ENCODE measurements at places on chromosomes 2 and 18.
A peak's percentile ranks its signal among the peaks of the same experiment; 100 is the strongest.

DNA sequence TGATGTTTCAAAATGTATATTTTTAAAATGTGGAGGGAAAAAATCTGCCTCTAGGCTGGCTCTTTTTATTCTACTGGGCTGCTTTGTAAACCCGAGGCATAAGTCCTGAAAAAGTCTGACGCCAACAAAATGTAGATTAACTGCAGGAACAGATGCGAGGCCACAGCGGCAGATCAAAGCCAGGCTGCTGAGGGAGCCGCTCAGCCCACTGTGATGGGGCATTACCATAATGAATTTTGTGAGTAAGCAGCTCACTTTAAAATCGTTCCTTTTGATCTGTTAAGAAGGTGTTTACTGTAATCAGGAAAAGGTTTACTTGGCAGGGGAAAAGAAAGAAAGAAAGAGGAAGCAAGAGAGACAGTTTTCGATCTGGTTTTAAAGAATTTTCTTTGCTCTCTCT lies 269.0 kb downstream of the ICOS start:
- no peak for DNase-seq

DNA sequence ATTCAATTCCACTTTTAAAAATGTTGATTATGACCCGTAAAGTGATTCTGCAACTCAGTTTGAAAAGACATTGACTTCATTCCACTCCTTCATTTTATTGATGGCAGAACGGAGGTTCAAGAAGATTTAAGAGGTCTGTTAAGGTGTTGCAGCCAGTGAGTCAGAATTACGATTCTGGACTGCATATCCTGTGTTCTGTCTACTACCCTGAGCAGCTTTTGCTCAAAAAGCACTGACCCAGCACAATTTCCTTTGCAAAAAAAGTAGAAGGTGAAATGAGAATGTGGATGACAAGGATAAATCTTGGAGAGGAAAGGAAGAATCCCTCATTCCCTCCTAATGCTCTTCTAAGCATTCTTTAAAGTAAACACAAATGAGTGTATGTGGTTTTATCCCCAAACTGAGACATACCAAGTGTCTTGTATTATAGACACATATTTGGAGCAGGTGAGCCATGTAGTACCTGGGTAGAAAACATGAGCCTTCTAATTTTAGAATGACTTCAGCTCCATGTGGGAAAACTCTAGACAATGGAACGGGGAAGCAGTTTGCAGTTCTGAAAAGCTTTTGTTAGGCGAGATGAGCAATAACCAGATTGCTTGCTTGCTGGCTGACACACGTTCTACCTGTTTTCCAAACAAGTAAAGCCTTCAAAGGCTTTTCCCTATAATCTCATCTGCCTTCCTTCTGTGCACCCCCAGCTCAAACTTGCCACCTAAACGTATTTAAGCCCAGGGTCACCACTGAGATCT lies 44.7 kb downstream of the TGFA start:
- DNase-seq, result no peak

GRCh38 chr2:140353541-140353940 lies 1573.4 kb upstream of the NXPH2 start:
- peak; percentile 17 for DNase-seq

DNA sequence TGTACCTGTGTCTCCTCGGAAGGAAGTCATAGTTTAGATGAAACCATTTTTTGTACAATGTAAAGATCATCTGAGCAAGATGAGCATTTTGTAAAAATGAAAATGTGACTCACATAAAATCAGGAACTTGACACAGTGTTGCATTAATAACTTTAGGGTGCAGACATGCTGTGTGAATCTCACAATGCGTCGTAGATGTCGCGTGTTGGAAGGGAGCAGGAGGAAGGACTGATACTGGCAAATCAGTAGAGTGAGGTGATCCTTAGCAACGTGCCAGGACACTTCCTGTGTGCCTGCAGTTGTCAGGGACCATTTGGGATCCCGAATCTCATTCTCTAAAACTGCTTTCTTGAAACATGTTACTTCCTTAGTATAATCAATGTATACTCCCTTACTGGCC lies 103.1 kb downstream of the SH3BP4 start:
- no peak for DNase-seq

DNA sequence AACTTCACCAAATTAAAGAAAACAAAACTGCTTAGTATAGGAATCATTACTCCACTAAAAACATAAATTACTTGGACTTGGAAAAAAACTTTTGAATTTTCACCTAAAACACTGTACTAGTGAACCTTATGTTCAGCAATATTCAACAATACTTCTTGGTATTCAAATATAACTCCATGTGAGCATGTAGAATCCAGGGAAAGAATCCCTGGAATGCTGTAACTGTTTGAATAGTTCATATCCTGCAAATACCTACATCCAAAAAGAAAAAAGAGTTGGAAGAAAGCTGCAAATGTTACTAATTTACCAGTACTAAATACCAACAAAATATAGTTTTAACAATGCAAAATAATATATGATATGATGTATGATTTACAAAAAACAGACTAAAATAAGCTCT lies 65.4 kb downstream of the IKZF2 start:
- DNase-seq, result no peak

DNA sequence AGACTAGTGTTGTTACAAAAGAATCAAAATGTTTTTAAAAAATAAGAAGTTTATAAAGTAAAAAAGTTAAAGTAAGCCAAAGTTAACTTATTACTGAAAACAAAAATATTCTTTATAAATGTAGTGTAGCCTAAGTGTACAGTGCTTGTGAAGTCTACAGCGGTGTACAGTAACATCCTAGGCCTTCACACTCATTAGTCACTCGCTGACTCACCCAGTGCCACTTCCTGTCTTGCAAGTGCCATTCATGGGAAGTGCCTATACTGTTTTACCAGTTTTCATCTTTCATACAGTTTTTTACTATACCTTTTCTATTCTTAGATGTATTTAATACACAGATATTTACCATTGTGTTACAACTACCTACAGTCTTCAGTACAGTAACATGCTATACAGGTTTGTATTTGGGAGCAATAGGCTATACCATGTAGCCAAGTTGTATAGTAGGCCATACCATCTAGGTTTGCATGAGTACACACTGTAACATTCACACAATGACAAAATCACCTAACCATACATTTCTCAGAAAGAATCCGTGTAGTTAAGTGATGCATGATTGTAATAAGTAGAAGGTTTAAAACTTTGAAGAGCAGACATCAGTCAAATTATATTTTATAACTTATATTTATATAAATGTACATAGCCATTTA lies 13.4 kb downstream of the SERPINB7 start:
- peak; percentile 83 for DNase-seq

DNA sequence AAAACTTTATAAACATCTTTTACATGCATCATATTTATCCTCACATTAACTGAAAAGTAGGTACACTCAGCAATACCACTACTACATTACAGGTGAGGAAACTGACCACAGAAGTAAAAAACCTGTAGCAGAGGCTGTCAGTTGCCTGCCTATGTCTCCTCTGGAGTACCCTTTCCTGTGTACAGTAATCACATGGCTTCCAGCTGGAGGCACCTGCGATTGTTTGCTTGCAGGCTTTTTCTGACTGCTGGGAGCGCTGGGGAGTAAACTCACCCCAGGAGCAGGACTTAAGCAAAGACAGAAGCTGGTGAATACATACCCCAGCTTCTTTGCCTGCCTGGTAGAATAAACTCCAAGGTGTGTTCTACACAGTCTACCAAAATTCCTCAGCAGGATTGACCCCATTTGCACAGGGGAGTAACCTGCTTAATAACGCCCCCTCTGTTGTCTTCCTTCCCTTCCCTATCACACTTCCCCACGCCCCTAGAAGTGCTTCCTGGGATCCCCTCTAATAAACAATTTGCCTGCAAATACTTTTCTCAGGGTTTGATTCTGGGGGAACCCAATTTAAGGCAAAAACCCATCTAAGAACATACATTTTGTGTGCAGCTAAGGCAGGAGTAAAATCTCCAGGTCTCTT lies 138.9 kb downstream of the PTH2R start:
- no peak for DNase-seq

DNA sequence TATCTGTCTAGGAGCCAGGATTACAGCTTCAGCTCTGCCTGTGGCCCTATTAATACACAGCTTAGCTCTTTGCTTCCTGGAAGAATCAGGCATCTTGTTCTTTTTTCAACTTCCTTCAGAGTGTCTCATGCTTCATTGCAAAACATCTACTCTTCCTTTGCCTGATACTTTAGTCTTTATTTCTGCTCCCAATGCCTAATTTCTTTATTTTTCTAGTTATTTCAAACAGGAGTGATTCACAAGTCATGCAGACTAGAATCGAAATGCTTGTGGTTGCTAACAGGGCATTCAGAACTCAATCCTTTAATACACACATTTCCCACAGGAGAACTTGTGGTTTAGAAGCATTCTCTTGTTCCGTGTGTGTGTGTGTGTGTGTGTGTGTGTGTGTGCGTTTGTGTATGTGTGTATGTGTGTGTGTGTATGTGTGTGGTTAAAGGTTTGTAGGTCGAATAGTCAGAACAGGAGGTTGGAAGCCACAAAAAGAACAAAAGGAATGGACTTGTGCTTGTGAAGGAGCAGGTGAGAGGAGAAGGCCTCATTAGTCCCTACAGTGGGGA lies 28.3 kb upstream of the INSIG2 start:
- DNase-seq, result peak; percentile 95

DNA sequence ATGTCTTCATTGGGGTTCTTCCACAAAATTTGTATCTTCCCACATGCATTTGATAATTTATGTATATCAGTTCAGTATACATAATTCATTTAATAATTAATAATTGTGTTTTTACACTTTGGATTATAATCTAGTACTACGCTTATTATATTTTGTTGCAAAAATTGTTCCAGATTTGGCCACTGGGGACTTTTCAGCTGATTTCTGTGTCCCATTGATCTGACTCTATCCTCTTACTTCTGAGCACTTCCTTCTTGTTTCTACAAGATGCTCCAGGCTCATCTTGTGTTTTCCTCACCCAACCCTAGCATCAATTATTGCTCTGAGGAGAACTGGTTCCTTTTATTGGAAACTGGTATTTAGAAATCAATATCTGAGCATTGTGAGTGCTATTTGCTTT lies 215.3 kb upstream of the CDH19 start:
- no peak for DNase-seq

- peak; percentile 99 for DNase-seq
These were observed 153.7 kb upstream of the SERTAD2 start for GRCh38 chr2:64807417-64807816.

DNA sequence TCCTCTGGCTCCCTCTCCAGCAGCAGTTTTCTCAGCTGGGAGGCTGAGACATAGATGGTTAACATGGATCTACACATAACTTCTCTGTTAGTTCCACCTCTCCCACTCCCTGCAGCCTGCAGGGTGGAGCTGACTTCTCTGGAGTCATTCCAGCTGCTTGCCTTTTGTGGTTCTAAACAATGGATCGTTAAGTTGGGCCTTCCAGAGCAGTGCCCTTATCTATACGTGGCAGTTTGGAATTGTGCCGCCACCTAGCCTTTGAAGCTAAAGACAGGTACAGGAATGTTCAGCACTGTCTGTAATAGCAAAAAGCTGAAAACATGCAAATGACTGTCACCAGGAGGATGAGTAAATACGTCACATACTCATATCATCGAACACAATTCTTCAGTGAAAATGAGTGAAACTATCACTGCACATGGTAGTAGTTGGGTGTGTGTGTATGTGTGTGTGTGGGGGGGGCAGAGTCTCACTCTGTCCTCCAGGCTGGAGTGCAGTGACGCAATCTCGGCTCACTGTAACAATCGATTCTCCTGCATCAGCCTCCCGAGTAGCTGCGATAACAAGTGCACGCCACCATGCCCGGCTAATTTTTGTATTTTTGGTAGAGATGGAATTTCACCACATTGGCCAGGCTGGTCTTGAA lies 50.3 kb downstream of the SH2D6 start:
- no peak for DNase-seq

DNA sequence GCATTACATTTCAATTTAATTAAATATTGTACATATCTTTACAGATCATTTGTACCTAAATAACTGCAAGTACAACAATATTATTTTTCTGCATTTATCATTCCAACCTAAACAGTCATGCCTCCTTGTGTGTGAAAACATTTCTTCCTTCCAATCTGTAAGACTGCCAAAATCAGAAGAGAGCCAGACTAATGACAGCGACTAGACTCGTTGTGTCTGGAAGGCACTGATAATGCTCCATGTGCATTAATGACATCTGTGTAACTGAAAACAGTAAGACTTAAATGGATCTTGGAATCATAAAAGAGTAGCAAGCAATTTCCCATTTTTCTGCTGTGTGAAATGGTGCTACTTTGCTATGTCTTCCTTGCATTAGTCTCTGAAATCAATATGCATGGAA lies 278.0 kb upstream of the DSEL start:
- no peak for DNase-seq

GRCh38 chr2:205995260-205995659 lies 90.7 kb downstream of the INO80D start:
- DNase-seq, result no peak

- DNase-seq, result no peak
These were observed 114.5 kb downstream of the AGAP1 start for GRCh38 chr2:235608200-235608887.

- no peak for DNase-seq
These were observed 67.7 kb upstream of the GPC1 start for GRCh38 chr2:240367721-240368120.

GRCh38 chr2:160454070-160454797 lies 39.4 kb downstream of the RBMS1 start:
- DNase-seq, result no peak

DNA sequence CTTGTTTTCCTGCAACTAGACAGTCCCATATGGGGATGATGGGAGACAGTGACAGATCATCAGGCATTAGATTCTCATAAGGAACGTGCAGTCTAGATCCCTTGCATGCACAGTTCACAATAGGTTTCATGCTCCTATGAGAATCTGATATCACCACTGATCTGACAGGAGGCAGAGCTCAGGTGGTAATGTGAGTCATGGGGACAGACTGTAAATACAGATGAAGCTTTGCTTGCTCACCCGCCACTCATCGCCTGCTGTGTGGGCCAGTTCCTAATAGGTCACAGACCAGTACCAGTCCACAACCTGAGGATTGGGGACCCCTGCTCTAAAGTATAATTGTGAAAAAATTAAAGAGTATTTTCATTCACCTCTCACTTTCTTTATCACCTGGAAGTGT lies 23.6 kb upstream of the RAB1A start:
- no peak for DNase-seq

- no peak for DNase-seq
These were observed 24.1 kb downstream of the SLC14A2 start for GRCh38 chr18:45639408-45639807.
